GM23248 (cell line): ENCODE measurements at places on chromosomes 1 and 21.

GRCh38 chr1:84073266-84073665, 70.8 kb upstream of the PRKACB start:
- peak; percentile 23 for DNase-seq

DNA sequence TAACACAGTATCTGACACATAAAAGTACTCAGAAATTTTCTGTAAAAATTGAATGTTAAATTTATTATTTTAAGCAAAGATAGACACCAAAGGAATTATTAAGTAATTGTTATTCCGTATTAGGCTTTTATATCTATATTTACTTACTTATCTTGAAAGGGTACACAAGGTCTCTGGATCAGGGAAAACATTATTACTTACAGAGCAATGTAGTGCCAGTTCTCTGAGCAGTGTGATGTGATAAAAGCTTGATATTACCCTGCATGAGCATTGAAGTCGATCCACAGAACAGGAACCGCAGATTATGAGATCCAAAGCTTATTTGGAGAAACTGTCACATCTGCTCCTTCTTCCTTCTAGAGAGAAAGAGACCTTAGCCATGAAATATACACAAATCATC, 637.9 kb upstream of the RGS18 start:
- no peak for DNase-seq

DNA sequence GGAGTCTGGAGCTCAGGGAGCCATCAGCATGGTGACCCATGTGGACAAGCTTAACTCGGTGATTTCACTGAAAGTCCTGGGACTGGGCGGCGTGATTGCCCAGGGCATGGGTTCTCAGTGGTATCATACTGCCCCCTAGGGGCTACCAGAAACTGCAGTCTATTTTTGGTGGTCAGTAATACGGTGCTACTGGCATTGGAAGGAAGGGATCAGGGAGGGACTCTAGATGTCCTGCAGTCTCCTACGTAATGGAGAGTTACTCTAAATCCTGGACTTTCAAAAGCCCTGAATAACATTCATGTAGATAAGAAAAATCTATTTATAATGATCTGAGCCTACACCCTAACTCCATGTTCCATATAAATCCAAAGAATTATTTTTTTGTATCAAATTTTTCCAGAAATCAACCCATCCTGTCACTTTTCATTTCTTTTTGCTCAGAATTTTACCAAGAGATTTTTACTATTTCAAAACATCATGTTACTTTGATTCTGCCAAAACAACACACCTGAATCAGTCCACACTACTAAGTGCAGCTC, 37.3 kb downstream of the PABPC4 start:
- DNase-seq, result peak; percentile 84

DNA sequence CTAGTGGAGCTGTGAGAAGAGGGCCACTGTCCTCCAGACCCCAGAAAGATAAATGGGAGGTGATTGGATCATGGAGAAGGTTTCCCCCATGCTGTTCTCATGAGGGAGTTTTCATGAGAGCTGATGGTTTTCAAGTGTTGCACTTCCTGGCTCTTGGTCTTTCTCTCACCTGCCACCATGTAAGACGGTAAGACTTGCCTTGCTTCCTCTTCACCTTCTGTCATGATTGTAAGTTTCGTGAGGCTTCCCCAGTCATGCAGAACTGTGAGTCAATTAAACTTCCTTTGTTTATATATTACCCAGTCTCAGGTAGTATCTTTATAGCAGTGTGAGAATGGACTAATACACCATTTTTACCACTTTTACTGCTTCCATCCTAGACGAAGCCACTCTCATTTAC, 27.6 kb downstream of the GPR88 start:
- no peak for DNase-seq

DNA sequence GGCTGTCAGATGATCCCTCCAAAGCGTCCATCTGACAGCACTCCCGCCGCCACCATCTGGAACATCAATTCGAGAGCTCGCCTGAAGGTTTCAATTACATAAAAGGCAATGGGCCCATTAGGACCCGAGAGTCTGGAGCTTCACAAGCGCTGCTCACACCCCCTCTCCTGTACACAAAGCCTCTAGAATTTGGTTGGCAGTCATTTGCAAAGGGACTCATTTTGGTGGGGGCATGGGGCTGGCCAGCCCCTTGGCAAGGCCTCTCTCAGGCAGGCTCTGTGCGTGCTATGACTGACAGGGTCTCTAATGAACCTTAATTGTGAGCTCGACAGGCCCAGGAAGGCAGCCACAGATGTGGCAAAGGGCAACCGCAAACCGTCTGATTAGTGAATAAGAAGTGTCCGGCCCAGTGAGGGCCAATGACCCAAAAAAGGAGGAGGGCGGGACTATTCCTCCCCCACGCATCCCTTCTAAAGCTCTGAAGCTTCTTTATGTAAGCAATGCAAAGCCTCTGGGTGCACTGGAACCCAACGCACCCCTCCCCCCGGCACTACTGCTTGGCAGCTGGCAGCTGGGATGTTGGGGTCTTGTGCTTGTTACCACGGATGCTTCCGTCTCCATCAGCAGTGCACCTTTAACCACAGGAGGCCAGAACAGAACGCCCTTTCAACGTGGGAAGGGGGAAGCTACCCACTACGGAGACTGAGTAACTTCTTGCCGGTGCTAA, 79.4 kb downstream of the CAPZB start:
- DNase-seq, result peak; percentile 70

DNA sequence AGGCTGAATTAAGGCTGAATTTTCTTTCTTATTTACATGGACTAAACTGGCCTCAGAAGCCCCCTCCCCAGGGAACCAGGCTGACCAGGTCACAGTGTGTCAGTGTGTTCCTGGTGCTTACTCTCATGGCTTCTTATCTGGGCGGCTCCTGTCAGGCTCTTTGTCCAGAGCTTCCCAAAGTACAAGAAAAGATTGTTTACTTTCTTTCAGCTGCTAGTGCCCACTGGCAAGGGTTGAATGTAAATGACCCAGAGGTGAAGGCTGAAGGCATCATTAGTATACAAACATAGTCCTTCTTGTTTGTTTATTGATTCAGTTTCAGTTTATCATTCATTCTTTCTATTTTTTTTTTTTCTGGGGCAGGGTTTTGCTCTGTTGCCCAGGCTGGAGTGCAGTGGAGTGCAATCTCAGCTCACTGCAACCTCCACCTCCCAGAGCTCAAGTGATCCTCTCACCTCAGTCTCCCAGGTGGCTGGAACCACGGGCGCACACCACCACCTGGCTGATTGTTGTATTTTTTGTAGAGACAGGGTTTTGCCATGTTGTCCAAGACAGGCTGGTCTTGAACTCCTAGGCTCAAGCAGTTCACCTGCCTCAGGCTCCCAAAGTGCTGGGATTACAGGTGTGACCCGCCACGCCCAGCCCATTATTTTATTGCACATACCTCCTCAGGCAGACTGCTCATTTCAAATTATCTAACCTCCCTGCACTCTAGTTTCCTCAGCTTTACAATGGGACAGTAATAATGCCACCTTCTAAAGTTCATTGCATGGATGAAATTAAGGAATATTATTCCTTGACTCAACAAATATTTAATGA, 9.8 kb upstream of the KDM4A start:
- DNase-seq, result no peak

DNA sequence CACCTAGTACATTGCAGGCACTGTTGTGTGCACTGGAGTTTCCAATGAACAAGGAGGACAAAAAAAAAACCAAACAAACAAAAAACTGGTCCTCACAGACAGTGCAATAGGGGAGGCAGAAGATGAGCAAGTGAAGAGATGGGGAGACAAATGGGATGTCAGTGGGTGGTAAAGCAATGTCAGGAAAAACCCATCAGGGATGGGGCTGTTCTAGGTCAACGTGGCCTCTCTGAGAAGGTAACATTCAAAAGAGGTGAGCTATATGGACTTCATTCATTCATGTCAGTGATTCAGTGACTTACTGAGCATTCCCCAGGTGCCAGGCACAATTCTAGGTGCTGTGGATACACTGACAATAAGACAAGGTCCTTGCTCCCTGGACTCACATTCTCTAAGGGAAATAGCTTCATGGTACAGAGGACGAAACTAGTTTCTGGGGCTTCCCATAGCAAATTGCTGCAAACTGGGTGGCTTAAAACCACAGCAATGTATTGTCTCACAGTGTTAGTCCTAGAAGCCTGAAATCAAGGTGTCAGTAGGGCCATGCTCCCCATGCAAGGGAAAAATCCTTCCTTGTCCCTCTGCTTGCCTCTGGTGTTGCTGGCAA, 140.5 kb upstream of the KLHDC7A start:
- DNase-seq, result no peak

DNA sequence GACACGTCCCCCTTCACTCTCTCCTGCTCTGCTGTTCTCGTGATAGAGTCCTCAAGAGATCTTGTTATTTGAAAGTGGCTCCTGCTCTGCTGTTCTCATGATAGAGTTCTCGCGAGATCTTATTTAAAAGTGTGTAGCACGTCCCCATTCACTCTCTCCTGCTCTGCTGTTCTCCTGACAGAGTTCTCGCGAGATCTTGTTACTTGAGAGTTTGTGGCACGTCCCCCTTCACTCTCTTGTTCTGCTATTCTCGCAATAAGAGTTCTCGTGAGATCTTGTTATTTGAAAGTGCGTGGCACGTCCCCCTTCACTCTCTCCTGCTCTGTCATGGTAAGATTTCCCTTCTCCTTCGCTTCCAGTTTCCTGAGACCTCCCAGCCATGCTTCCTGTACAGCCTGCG, 47.9 kb downstream of the SMYD3 start:
- no peak for DNase-seq

GRCh38 chr1:159783724-159784123, 3.0 kb downstream of the DUSP23 start:
- DNase-seq, result no peak

- peak; percentile 68 for DNase-seq
Measured at GRCh38 chr1:170032531-170033280, 41.8 kb downstream of the KIFAP3 start.

- peak; percentile 68 for DNase-seq
Measured at GRCh38 chr21:27480841-27481261, 514.0 kb upstream of the ADAMTS5 start.

GRCh38 chr1:208934933-208935332, 648.6 kb upstream of the CAMK1G start:
- no peak for DNase-seq

DNA sequence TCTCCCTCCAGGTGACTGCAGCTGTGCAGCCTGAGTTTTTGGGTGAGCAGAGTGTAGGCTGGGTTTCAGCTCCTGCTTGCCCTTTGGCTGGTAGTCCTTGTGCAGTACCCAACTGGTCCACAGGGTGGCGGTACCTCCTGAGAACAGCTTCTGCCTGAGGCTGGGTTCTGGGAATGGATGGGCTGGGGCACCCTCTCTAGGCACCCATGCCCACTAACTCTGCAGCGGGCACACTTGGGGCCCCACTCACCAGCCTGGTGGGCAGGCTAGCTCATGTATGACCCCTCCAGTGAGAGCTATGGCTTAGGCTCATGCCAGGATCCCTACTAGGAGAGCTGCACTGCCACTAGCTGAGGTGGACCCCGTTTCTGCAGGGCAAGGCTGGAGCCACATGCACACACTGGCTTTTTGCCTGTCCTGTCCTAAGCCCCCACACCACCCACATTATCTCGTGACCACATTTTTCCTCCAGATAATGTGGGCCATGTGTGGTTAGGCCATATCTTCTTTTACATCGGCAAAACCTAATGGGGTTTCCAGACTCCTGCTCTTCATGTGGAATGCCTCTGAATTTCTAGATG, 15.5 kb upstream of the GSTM4 start:
- peak; percentile 69 for DNase-seq
